Stimulated activated CD8-positive, alpha-beta memory T cell treated with anti-CD3 and anti-CD28 coated beads, Interleukin-15, amount 100 ng/mL, for 48 hours (primary cell): ENCODE measurements at places on chromosomes 13 and 19.

DNA sequence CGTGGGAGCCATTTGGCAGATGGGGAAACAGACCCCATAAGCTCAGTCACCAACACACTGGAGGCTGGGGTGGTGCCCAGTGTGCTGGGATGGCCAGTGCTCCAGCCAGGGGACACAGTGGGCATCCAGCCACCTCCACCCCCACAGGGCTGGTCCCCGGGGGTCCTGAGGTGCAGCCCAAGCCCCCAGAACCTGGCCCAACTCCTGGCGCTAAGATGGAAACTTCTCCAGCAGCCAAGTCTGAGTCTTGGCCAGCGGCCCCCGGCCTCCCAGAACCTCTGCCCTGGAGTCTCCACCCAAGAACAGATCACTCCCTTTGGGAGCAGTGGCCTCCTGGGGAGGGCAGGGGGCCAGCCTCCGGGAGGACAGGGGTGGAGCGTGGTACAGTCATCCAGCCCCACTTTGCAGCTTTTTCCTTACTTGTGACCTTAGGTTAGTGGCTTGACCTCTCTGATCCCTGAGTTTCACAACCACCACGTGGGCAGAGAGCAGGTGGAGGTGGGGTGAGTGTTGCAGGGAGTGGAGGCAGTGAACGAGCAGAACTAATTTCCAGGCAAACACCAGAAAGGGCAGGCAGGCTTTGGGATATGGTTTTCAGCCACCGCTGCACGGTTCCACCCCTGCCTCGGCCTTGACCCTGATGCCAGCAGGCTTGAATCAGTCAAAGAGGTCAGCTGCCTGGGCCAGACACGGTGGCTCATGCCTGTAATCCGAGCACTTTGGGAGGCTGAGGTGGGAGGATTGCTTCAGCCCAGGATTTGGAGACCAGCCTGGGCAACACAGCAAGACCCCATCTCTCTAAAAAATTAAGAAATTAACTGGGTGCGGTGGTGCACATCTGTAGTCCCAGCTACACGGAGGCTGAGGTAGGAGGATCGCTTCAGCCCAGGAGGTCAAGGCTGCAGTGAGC is 4.3 kb upstream of the NRTN start:
- no peak for DNase-seq

DNA sequence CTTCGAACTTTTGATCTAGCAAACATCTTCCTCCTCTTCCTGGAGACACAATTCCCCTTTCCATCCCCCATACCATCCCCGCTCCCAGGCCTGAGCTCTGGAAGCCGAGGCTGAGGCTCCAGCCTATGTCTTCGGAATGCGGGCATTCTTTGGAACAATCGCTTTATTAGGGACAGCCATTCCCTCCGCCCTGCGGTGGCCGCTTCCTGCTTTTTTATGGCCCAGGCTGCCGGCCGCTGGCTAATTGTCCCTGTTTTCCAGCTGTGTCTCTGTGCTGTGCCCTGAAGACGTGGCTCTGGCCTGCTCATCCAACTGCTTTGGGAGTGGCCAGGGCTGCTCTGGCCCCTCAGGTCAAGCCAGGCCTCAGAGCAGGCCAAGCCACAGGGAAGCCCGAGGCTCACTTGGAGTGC is 2.1 kb upstream of the CDX2 start:
- no peak for DNase-seq

GRCh38 chr13:112449545-112449930 is 73.4 kb downstream of the SPACA7 start:
- no peak for DNase-seq

- no peak for DNase-seq
Observed at GRCh38 chr13:61128850-61129645, 286.6 kb downstream of the PCDH20 start.

DNA sequence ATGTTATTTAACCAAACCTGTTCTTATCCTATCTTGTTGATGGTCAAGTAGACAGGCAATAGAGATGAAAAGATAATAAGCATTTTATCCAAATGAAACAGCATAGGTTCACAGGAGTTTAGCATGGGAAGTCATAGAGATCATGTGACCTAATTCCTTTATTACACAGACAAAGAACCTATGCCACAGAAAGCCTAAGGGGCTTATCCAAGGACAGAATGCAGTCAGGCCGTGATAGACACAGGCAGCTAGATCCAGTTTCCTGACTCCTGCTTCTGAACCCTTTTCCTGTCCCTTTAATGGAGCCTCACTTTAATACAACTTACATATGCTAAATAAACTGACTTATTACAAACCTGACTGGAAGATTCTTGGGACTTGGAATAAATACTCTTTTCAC is 532.1 kb downstream of the IRS2 start:
- DNase-seq: no peak

- no peak for DNase-seq
Observed at GRCh38 chr19:10896851-10897526, 25.6 kb downstream of the CARM1 start.

GRCh38 chr19:392375-392970 is 16.5 kb downstream of the C2CD4C start:
- DNase-seq: no peak

DNA sequence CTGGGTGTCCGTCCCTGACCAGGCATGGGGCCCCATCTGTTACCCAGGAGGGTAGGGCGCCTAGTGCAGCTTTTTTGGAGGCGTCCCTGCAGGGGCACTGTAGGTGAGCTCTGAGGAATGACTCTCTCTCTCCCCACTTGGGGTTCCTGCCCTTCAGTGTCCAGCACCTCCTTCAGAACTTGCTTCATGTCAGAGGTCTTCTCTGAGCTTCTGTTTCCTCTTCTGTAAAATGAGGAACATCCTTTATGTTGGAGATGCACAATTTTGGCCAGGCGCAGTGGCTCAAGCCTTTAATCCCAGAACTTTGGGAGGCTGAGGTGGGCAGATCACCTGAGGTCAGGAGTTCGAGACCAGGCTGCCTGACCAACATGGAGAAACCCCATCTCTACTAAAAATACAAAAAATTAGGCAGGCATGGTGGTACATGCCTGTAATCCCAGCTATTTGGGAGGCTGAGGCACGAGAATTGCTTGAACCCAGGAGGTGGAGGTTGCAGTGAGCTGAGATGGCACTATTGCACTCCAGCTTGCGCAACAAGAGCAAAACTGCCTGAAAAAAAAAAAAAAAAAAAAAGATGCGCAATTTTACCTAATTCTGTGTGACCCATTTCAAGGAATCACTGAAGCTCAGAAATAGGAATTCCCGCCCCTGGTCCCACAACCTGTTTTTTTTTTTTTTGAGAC is 15.2 kb upstream of the PIK3R2 start:
- DNase-seq: no peak

DNA sequence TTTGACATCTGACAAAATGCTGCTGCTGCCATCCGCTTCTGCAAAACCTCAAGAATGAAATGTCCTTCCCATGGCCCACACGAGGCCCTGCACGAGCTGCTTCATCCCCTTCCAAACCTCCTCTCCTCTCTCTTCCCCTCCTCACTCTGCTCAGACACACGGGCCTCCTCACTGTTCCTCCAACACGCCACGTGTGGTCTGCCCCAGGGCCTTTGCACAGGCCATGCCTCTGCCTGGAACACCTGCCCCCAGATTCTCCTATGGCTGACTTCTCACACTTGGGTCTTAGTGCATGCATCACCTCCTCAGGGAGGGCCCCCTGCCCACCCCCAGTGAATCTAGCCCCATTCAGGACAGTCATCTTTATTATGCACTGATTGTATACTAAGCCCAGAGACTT is 15.9 kb downstream of the NRTN start:
- no peak for DNase-seq

DNA sequence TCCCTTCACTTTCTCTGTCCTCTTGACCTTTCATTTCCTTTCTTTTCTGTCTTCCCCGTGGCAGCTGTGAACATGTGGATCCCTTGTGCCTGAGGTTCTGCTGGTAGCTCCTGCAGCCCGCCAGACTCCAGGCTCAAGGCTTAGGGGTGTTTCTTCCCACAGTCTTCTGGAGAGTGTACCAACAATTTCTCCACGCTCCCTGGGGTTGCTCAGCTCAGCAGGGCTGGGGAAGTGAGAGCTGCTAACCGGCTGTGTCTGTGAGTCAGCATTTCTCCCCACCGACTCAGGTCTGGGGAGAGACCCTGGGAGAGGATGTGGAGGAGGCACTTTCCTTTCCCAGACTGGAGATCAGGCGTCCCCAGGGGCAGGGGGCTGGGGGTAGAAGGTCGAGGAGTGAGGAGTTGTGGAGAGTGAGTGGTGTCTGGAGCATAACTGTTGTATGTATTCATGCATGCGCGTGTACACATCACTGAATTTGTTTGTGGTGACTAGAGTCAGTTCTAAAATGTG is 193.6 kb downstream of the KCNRG start:
- DNase-seq: no peak

DNA sequence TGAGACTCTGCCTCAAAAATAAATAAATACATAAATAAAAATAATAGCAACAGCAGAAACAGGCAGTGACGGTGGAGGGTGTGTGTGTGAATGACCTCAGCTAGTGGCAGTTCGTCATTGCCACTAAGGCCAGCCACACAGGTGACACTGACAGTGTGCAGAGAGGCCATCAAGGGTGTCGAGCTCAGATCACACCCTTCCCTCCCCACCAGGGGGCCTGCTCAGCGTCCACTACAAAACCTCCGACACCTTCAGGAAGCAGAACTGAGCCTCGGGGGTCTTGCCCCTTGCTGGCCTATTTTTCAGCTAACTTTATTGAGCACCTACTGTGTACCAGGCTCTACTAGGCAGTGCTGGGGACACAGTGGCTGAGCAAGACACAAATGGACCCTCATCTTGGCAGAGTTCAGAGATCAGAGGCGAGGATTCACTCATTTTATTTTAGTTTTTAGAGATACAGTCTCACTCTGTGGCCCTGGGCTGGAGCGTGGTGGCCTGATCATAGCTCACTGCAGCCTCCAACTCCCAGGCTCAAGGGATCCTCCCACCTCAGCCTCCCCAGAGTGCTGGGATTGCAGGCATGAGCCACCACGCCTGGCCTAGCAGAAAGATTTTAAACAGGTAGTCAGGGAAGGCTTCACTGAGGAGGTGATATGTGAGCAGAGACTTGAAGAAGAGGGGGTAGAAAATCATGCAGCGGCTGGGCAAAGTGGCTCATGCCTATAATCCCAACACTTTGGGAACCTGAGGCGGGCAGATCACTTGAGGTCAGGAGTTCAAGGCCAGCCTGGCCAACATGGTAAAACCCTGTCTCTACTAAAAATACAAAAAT is 30.3 kb upstream of the SEMA6B start:
- DNase-seq: no peak

GRCh38 chr19:30807278-30807677 is 435.1 kb downstream of the ZNF536 start:
- no peak for DNase-seq

- peak; percentile 24 for DNase-seq
Observed at GRCh38 chr13:46295491-46296114, 83.9 kb downstream of the LRRC63 start.

- DNase-seq: no peak
Observed at GRCh38 chr13:98798849-98799645, 46.6 kb upstream of the SLC15A1 start.

DNA sequence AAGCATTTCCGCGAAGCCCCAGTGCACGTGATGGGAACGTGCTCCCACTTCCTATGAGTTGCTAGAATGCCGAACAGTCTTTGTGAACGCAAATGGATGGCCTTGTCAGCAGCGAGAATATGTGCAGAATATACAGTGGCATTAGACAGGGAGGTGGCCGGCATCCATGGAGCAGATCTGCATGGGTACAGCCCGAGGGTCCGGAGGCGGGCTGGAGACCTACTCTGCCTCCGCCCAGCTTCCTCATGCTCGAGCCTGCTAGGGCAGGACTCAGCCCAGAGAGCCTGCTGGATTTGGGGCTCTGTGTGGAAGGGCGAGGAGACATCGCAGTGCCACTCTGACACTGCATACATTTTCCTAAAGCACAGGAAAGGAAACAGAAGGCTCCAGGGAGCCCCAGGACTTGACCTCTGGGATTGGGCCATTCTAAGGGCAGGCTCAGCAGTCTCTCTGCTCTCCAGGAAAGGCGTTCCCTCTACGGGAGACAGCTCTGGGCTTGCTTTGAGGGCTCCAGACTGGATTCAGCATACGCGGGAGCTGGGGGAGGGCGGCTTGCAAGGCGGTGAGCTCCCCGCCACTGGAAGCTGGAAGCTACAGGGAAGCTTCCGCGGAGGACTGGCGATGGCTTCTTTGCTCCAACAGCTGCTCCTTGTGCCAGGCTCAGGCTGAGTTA is 55.9 kb upstream of the UQCRFS1 start:
- no peak for DNase-seq

DNA sequence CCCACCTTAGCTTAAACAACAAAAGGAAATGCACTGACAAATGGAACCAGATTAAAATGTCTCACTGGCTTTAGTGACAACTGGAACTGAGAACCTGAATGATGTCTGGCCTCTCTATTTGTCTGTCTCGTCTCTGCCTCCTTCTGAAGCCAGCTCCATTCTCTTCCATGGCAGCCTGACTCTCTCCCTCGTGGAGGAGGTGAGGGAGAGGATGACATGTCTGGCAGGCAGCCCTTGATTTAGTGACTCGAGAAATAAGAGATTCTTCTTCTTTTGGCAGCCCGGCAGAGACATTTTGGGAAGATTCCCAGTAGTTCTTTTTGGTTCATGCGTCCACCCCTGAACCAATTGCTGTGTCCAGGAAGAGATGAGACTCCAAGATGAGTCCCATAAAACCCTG is 131.7 kb downstream of the KLF5 start:
- DNase-seq: no peak

- DNase-seq: no peak
Observed at GRCh38 chr19:38736413-38737280, 7.6 kb downstream of the CAPN12 start.

GRCh38 chr19:15469513-15470297 is 5.4 kb upstream of the RASAL3 start:
- no peak for DNase-seq

- no peak for DNase-seq
Observed at GRCh38 chr13:59531571-59532091, 632.1 kb downstream of the DIAPH3 start.

GRCh38 chr13:29537736-29538651 is 57.5 kb downstream of the SLC7A1 start:
- DNase-seq: no peak

DNA sequence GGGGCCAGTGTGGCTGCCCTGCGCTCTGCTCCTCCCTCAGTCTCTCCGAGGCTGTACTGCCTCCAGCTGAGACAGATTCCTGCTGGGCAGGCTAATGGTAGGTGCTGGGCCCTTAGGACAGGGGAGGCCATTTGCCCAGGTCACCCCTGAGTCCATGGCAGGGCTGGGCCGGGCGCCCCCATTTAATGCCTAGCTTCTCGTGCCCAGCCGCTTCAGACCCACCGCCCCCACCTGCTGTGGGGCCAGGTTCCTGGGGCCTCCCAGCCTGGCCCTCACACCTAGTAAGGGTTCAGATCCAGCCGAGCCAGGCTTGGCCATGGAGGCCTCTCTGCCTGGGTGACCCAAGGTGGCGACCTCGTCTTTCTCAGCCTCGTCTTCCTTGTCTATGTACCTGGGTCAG is 17.8 kb downstream of the PIAS4 start:
- DNase-seq: no peak

- no peak for DNase-seq
Observed at GRCh38 chr13:97017322-97017721, 23.0 kb upstream of the OXGR1 start.
